Hindlimb muscle (tissue), 1 donor: ENCODE measurements at places on chromosomes 13 and 19. TPM values are rescaled to one million over a fixed set of nuclear protein-coding genes. Genes with fewer than 3 reads are reported as not detected.
A peak's percentile ranks its signal among the peaks of the same experiment; 100 is the strongest.

- no peak for DNase-seq
Measured at GRCh38 chr13:30796132-30796572, 60.8 kb downstream of the ALOX5AP start.

GRCh38 chr13:51067706-51068105, 43.4 kb downstream of the C13orf42 start:
- DNase-seq = peak; percentile 34

GRCh38 chr19:33134571-33135041, 2.7 kb downstream of the WDR88 start:
- no peak for DNase-seq

PLPPR3 gene
- not detected for polyA plus RNA-seq

ZNF471 gene
- 14.6 TPM for polyA plus RNA-seq

GRCh38 chr13:38042771-38043170, 173.2 kb upstream of the TRPC4 start:
- DNase-seq = peak; percentile 2

CBY2 gene
- not detected for polyA plus RNA-seq

GRCh38 chr13:33150662-33151061, 134.4 kb downstream of the KL start:
- DNase-seq = no peak

GRCh38 chr19:41441321-41441945, 1.5 kb upstream of the ERICH4 start:
- DNase-seq = no peak

DNA sequence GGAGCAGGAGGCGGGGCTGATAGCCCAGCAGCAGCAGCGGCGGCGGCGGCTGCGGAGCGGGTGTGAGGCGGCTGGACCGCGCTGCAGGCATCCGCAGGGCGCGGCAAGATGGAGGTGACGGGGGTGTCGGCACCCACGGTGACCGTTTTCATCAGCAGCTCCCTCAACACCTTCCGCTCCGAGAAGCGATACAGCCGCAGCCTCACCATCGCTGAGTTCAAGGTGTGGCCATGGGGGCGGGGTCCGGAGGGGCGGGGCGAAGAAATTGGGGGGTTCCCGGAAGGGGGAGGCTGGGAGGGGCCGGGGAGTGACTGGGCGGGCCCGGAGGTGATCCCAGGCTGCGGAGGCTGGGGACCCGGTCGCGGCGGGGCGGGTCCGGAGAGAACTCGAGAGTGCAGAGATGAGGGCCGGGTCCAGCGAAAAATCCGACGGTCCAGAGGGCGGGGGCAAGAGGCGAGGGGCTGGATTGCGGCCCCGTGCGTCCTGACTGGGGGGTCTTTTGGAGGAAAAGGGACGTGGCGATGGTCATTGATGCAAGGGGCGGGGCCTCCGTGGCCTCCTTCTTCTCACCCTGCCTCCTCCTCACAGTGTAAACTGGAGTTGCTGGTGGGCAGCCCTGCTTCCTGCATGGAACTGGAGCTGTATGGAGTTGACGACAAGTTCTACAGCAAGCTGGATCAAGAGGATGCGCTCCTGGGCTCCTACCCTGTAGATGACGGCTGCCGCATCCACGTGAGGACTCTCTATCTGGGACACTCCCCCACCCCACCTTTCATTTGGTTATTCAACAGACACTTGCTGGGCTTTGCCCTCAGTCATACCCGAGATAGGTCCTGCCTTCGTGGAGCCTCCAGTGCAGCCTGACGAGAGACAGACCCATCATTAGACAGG, at the start of gene TBCB:
Gene TBCB, plus strand, starts transcription at position 16 of the 891 bp plus-strand sequence. Its CDS starts 93 bp downstream, at position 109.
- no peak for DNase-seq

GRCh38 chr13:49370371-49370770, 73.5 kb downstream of the CAB39L start:
- no peak for DNase-seq

- no peak for DNase-seq
Measured at GRCh38 chr13:28557725-28558520, 63.0 kb upstream of the FLT1 start.
